ENCODE measurements at places on chromosomes 7 and 10.

DNA sequence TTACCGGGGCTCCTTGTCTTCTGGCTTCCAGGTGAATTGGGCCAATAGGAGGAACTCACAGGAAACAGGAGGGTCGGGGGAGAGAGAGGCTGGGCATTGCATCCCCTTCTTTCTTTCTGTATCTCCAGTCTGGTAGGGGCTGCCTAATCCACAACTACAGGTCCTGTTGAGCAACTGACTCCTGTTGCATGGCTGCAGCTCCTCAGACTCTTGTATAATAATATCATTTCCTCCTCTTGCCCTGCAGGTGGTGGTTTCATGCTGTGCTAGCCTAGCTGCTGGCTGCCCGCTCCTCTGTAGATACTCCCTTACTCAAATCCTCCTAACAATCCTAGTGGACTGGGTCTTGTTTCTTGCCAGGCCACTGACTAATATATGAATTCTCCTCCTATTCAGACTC is 276.5 kb upstream of the SMIM30 start:
- DNase-seq: no peak

GRCh38 chr10:114743521-114744231 is 77.9 kb upstream of the FHIP2A start:
- no peak for DNase-seq

GRCh38 chr7:37149051-37149772 is 299.5 kb downstream of the ELMO1 start:
- DNase-seq: no peak

DNA sequence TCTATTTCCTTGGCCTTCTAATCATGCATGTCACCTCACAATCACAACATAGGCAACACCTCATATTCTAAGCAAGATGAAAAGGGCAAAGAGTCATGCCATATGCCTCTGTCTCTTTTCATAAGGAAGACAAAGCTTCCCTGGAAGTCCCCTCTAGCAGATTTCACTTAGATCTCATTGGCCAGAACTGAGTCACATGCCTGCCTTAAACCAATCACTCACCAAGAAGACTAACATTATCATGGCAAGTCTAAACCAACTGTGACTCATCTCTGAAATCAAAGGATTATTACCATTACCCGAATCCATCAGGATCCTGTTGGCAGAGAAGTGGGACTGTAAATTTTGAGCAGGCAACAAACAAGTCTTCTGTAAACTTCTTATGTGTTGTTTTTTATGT is 27.8 kb downstream of the CAV1 start:
- DNase-seq: no peak

DNA sequence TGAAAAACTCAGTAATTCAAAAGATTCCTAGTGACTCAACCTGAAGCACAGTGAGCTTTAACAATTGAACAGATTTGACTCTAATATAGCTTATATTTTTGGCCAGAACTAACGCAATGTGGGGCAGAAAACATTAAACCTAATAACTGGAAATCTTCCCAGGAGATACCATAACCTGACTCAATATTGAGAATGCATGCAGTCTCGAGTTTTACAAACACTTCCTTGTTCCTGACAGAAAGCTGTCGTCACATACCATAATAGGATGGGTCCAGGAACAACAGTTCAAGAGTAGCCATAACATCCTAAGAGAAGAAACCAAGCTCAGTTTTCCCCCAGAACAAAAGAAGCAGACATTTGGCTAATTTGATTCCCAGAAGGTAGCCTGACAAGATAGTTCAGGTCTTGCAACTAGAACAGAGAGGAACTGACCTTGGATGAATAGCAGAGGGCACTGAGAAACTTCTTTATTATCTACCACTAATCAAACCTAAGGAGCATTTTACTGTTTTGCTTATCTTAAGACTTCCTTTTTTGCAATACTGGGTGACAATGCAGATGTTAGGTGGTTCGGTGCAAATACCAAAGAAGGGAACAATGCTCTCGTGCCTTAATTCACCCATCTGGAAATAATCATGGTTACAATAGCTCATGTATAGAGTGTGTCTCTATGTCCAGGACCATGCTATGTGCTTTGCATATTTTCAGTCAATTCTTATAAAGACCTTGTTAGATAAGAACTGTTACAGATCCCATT is 38.6 kb upstream of the ACSL5 start:
- DNase-seq: no peak

DNA sequence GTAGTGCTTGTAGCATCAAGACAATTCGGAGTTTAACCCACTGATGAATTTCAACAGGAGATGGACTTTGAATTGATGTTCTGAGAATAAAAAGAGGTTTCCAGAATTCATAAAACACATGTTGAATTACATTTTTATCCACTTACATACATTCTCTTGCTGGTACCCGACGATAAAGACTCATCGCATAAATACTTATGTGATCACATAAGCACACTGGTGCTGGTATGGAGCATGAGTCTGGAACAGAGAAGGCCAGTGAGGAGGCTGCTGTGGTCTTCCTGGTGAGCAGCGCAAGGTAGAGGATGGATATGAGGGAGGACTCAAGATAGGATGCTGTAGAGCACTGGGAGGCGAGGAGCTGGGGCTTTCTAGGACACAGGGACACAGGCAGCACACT is 109.0 kb downstream of the RNF216 start:
- DNase-seq: no peak

GRCh38 chr7:29859104-29859503 is 52.8 kb downstream of the WIPF3 start:
- DNase-seq: no peak

- DNase-seq: no peak
Measured at GRCh38 chr7:100825215-100825671, 2.1 kb downstream of the EPHB4 start.

- no peak for DNase-seq
Measured at GRCh38 chr7:30524545-30524944, 19.9 kb upstream of the GGCT start.

DNA sequence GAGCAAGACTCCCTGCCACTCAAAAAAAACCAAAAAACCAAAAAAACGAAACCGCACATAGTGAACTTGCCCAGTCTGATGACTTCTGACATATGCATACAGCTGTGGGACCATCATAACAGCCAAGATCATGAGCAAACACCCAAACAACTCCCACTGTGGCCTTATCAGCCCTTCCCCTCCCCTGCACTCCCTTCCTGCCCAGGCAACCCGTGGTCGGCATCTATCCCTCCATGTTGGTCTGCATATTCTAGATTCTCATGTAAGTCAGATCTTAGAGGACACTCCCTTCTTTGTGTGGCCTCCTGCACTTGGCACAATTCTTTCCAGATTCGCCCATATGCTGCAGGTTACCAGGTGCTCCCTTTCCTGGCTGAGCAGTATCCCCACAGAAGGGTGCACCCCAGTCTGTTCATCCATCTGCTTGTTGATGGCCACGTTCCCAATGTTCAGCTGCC is 72.8 kb downstream of the GNA12 start:
- DNase-seq: no peak

GRCh38 chr10:43362191-43362839 is 9.1 kb upstream of the FXYD4 start:
- peak; percentile 98 for DNase-seq

GRCh38 chr7:69699931-69700330 is 101.7 kb downstream of the AUTS2 start:
- no peak for DNase-seq

- no peak for DNase-seq
Measured at GRCh38 chr10:35910234-35910633, 268.1 kb upstream of the FZD8 start.

DNA sequence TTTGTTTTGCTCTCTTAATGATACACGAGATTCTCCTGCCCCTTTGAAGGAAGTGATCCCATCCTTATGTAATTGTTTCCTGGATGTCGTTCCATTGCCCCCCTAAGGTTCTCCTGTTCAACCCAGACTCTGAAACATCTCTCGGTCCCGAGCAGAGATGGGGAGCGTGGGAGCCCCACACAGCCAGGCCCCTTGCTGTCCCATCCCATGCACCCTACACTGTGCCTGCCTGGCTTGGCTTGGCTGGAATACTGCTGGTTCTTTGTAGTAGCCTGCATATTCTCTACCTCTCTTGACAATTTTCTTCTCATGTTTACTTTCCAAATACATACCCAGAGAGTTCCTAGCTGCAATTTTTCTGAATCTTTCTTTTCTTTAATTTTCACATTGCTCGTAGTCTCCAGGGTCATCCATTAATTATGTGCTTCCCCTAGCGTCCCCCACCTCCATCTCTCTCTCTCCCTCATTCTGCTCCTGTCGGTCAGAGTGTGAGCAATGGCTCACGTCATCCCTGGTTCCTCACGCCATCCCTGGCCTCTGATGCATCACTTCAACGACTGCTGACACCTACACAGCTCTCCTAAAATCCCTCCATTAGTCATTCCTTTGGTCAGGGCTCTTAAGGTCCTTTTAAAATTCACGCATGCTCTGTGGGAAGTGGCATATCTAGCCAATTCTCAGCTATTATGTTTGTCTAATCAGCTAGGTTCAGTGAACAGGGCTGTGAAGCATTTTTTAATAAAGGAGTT is 32.5 kb upstream of the GPR158 start:
- no peak for DNase-seq

GRCh38 chr10:21649454-21649872 is 115.4 kb downstream of the MLLT10 start:
- no peak for DNase-seq

- no peak for DNase-seq
Measured at GRCh38 chr10:12547301-12547771, 198.0 kb downstream of the CAMK1D start.

DNA sequence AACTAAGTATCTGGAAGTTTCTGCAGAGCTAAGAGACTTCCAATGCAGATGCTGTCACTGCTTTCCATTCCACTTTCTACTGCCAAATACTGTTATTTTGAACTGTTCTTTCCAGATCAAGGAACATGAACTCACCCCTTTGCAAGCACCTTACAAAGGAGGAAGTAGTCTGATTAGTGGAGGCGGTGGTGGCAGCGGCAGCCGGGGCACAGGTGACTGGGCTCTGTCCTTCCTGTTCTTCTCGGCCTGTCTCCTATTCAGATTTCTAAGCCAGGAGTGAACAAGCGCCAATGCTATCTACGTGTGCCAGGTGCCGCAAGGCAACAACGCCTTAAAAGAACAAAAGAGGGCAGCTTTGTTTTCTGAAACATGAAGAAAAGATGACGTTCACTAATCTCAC is 44.9 kb downstream of the BEND7 start:
- no peak for DNase-seq
